ENCODE measurements at places on chromosomes 6 and 20.

DNA sequence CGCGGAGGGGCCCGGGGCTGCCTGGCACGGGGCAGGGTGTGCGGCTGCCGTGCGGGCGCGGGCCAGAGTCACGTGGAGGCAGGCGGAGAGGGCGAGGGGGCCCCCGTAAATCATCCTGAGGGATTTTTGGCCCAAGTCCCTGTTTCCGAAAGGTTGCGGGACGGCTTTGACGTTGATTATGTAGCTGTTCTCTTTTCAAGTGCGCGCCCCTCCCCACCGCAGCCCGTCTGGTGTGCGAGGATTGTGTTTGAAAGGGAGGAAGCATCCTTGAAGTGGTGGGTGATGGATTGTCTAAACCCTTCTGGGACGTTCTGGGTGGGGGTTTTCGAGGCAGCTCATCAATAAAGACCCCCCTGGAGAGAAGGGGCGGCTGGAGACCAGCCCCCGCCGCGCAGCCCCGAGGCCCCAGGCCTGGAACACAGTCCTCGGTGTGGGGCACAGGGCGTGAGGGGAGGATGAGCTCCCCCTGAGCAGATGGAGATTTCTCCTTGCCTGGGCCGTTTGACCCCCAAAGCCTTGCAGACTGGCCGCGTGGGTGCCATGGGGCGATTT, 7.0 kb upstream of the FOXF2 start:
- DNase-seq = no peak

GRCh38 chr6:158002249-158002950, 20.7 kb downstream of the SYNJ2 start:
- DNase-seq = no peak

DNA sequence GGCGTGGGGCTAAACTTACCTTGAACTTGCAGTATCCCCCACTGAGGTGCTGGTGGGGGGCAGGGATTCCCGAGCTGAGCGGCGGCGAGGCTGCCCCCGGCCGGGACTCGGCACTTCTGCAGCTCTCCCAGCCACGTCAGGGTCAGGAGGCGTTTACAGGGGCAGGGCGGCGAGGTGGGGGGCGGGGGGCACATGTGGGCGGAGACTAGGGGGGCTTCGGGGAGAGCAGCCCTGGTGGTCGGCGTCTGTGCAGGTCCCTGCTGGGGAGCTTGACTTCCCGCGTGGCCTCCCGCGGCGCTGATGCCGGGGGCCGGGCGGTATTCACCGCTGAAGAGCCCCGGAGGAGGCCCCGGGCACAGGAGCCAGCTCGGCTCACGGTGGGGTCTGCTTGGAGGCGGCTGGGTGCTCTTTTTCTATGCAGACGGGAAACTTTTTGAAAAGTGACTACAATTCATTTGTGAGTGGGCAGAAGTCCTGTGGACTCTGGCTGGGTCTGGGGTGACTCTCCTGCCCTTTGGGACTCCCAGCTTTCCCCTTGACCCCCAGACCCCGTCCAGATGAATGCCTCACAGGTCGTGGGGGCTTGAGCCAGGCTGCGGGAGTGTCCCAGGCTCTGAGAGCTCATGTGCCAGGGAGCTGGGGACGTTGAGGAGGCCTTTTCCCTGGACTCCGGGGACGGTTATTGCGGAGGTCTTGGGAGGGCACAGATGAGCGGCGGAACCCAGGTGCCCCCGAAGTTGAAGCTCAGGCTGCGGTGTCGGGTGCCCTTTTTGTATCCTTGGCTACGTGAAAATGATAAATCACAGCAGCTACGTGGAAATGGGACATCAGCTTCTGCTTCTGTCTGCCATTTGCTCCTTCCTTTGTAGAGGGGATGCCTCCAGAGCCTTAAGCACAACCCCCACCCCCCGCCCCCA, 75.9 kb upstream of the GATA5 start:
- DNase-seq = no peak

DNA sequence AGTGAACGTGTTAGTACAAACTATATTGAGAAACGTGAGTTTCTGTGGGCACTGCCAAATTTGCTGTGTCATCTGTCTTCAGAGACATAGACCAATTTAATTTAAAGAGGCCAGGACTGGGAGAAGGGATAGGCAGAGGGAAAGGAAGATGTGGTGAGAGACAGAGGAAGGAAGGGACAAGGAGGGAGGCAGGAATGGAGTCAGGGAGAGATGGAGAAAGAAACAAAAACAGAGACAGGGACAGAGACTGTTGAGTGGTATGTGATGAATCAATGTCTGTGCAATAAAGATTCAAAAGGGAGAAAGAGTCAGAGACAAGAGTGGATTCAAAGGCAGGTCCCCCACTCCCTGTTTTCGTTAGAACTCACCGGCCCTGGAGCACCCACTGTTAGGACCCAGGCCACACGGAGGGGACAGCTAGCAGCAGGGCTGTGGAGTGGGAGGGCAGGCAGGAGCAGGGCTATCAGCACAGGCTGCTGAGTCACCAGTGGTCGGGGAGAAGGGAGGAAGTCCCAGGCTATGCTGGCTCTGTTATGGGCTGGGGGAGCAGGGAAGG, 51.6 kb upstream of the CHD6 start:
- no peak for DNase-seq

DNA sequence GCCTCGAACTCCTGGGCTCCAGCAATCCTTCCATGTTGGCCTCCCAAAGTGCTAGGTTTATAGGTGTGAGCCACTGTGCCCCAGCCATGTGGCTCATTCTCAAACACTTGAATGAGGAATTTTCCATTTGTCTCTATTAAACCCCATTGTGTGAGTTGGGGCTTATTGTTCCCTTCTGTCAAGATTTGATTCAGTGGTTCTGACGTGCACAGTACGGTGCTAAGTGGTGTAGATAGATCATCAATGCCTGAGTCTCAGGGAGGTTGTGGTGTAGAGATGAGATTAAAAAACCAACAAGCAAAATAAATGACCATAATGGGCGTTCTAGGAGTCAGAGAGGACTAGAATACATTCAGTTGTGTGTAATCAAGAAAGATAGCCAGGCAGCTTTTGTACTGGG, 335.6 kb downstream of the PRL start:
- DNase-seq = no peak

GRCh38 chr20:64044484-64045247, 4.8 kb downstream of the SOX18 start:
- no peak for DNase-seq

DNA sequence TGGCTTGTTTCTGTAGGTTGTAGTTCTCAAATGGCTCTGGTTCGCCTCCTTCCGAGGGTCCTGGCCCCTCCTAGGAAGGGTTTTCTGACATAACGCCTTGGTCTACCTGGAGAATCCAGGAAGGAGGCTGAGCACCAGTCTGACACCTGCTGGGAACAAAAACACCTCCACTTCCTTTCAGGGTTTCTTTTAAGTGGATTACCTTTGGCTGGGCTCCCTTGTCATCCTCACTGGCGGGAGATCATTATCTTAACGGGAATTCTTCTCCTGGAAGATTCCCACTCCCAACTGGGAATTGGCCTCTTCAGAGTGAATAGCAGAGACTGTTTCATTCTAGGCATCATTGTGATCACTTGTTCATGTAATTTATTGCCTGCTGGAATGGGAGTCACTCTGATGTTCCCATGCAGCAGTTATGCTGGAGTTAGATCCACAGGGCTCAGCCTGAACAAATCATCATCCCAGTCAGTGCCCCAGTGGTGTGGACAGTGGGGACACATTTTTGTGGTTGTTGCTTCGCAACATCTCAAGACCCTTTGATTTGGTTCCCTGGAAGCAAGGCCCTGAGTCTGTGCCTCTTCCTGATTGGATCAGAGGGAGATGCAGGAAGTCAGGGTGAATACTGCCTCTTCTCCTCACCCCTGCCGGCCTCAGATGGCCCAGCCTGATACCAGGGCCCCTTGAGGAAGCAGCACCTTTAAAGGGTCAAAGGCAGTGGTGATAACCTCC, 49.1 kb downstream of the LYRM2 start:
- no peak for DNase-seq

GRCh38 chr6:150091476-150091875, 22.6 kb upstream of the ULBP3 start:
- DNase-seq = no peak

- DNase-seq = no peak
Measured at GRCh38 chr6:41577356-41578216, 31.4 kb downstream of the FOXP4 start.

- no peak for DNase-seq
Measured at GRCh38 chr6:21808551-21809242, 215.1 kb downstream of the SOX4 start.

DNA sequence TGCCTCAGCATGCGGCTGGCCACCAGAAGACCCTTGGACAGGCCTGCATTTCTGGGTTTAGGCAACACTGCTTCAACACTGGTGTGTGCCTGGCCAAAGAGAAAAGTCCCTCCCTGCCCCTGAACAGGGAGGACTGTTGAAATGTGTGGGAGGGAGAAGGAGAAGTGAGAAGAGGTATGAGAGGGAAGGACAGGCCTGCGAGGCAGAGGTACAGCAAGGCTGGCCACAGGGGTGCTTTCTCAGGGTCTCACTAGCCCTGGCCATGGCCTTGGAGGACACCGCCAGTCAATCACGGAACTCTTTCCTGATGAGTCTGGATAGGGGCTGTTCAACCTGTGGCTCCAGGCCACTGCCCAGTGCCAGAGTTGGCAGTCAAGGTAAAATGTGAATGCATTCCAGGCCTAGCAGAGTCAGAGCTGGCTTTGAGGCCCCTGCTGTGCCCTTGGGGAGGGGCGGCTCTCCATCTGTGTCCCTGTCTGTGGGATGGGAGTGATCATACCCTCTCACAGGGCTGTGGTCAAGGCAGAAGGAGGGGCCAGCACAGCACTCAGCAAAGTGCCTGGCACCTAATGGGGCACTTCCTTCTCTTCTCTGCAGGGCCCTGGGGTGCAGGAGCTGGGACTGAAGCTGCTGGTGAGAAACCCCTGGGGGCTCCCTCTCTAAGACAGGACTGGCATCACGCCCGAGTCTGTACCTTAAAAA, 43.2 kb upstream of the CDH22 start:
- DNase-seq = no peak

DNA sequence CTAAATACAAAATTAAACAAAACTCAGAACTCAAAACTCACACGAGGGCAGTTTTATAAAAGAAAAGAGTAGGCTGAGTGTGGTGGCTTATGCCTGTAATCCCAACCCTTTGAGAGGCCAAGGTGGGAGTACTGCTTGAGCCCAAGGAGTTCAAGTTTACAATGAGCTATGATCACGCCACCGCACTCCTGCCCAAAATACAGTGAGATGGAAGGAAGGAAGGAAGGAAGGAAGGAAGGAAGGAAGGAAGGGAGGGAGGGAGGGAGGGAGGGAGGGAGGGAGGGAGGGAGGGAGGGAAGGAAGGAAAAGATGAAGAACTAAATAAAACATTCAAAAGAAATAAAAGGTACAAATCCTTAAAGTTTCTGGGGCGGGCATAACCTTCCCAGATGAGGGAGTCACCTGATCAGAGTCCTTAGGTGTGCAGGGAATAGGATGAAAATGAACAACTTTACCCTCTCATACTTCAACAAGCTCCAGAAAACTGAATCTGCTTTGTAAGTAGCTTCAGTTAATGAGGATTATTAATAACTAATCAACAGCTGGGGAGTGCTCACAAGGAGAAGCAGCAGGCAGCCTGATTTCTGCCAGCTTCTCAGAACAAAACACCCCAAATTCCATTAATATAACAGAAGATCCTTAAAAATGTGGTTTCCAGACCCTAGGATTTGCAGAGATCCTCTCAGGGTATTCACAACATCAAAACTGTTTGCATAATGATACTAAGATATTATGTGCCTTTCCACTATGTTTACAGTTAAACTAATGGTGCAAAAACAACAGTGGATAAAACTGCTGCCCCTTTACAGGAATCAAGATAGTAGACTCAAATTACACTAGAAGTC, 21.8 kb downstream of the LMBRD1 start:
- DNase-seq = no peak

All from GM18507 (cell line).